Liver (tissue), 10 donors: ENCODE measurements at places on chromosomes 7 and 10. TPM values are rescaled to one million over a fixed set of nuclear protein-coding genes. Genes with fewer than 3 reads are reported as not detected.
A peak's percentile ranks its signal among the peaks of the same experiment; 100 is the strongest.

PRLHR gene
- total RNA-seq, result under 0.01 TPM

ACHE gene
- total RNA-seq, result 17.6 TPM

WIPF3 gene
- total RNA-seq, result 0.14 TPM

CRTAC1 gene
- 0.14 TPM for total RNA-seq

PIK3AP1 gene
- total RNA-seq, result 137 TPM

PSMA2 gene
- 64.2 TPM for total RNA-seq

SUV39H2 gene
- total RNA-seq, result 3.2 TPM

ICA1 gene
- 3.5 TPM for total RNA-seq

SND1 gene
- 73.9 TPM for total RNA-seq

PGAM2 gene
- 0.42 TPM for total RNA-seq

- no peak overlapping the region for H3K4me3 ChIP-seq
- no peak overlapping the region for H3K27ac ChIP-seq
Measured at GRCh38 chr10:103888113-103888841, 29.7 kb downstream of the STN1 start.

DNA sequence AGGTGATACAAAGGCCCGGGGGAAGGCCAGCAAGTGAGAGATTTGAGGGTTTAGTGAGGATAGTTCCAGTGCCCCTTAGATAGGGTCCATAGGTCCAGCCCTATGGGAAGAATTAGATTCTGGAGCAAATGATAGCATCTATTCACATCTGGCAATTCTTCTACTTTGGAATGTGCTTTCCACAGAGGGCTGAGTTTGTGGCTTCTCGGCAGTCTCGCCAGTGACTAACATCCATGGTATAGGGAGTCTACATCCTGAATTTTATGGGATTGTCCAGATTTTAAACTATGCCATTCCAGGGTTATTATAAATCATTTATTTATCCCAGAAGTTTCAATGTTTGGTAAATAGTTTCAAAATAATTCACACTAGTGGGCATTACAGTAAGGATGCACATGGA lies 207.3 kb upstream of the ADO start:
- no peaks in the 10 kb centered on the region for H3K4me1 ChIP-seq
- no peaks in the 10 kb centered on the region for H3K36me3 ChIP-seq
- no peaks in the 10 kb centered on the region for H3K27me3 ChIP-seq
- DNase-seq, result no peak
- H3K27ac ChIP-seq, result no peak overlapping the region
- no peak overlapping the region for H3K4me3 ChIP-seq

- peaks cover 4% of the 10 kb centered on the region for H3K27me3 ChIP-seq
- peaks cover 9% of the 10 kb centered on the region for H3K4me1 ChIP-seq
- peak overlapping the region; percentile 77 for H3K4me3 ChIP-seq
- no peaks in the 10 kb centered on the region for H3K36me3 ChIP-seq
- DNase-seq, result no peak
Measured at GRCh38 chr10:21174715-21175495, 277.8 kb upstream of the NEBL start.

- H3K27me3 ChIP-seq, result no peaks in the 10 kb centered on the region
- no peaks in the 10 kb centered on the region for H3K36me3 ChIP-seq
- no peak overlapping the region for H3K4me3 ChIP-seq
- H3K4me1 ChIP-seq, result no peaks in the 10 kb centered on the region
Measured at GRCh38 chr7:116446212-116446855, 53.2 kb upstream of the CAV2 start.

DNA sequence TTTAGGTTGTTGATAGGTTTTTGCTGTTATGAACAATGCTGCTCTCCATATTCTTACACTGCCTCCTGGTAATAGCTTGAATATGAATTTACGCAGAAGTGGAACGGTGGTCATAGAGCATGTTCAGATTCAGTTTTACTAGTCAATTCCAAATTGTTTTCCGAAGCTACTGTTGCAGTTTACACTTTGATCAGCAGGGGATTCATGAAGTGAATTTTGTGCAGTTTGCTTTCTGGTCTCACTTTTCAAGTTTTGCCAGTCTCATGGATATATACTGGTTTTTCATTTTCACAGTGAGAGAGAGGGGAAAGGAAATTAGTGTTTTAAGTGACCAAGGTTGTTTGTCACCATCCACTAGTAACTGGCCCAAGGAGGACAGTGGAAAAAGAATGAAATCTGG lies 171.3 kb downstream of the PRKCQ start:
- no peak overlapping the region for H3K4me3 ChIP-seq
- no peak overlapping the region for H3K27ac ChIP-seq
- no peak for DNase-seq
- no peaks in the 10 kb centered on the region for H3K27me3 ChIP-seq

- H3K27ac ChIP-seq, result peak overlapping the region; percentile 97
- DNase-seq, result no peak
- no peaks in the 10 kb centered on the region for H3K27me3 ChIP-seq
- H3K4me3 ChIP-seq, result peak overlapping the region; percentile 39
Measured at GRCh38 chr10:25017154-25017590, 760 bp downstream of the THNSL1 start.

DNA sequence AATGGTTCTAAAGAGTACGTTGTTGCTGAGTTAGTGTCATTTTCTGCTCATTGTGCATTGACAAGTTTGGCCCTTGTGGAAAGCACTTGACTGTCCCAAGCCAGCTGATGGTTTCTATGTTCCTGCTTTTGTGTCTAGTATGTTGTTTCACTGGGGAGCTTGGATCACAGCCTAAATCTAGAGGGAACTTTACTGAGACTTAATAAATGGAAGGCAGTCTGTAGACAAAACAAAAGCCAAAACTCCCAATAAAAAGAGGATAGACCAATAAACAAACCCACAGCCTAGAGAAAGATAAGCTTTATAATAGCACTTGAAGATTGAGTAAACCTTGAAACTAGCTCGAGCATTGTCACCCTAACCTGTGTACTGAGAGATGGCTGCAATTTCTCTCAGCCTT lies 196.8 kb downstream of the ADRA2A start:
- H3K4me3 ChIP-seq, result no peak overlapping the region
- H3K4me1 ChIP-seq, result no peaks in the 10 kb centered on the region
- no peak for DNase-seq
- no peak overlapping the region for H3K27ac ChIP-seq
- H3K36me3 ChIP-seq, result no peaks in the 10 kb centered on the region
- no peaks in the 10 kb centered on the region for H3K27me3 ChIP-seq

- H3K27me3 ChIP-seq, result no peaks in the 10 kb centered on the region
- no peak for DNase-seq
- H3K36me3 ChIP-seq, result no peaks in the 10 kb centered on the region
- H3K4me1 ChIP-seq, result peaks cover 6% of the 10 kb centered on the region
- no peak overlapping the region for H3K4me3 ChIP-seq
Measured at GRCh38 chr7:127910670-127911069, 120.6 kb downstream of the LRRC4 start.

- no peaks in the 10 kb centered on the region for H3K27me3 ChIP-seq
- no peak overlapping the region for H3K4me3 ChIP-seq
- H3K36me3 ChIP-seq, result no peaks in the 10 kb centered on the region
- H3K4me1 ChIP-seq, result no peaks in the 10 kb centered on the region
- DNase-seq, result no peak
- no peak overlapping the region for H3K27ac ChIP-seq
Measured at GRCh38 chr7:75621124-75621523, 117.6 kb downstream of the HIP1 start.

GRCh38 chr7:209906-210305 lies 17.5 kb downstream of the FAM20C start:
- H3K27ac ChIP-seq, result no peak overlapping the region
- no peak for DNase-seq
- peaks cover 12% of the 10 kb centered on the region for H3K36me3 ChIP-seq
- H3K4me3 ChIP-seq, result no peak overlapping the region
- peaks cover 16% of the 10 kb centered on the region for H3K4me1 ChIP-seq

GRCh38 chr7:139328375-139328774 lies 12.8 kb upstream of the FMC1 start:
- no peak for DNase-seq
- H3K4me1 ChIP-seq, result no peaks in the 10 kb centered on the region
- H3K4me3 ChIP-seq, result no peak overlapping the region
- H3K27ac ChIP-seq, result no peak overlapping the region
- no peaks in the 10 kb centered on the region for H3K36me3 ChIP-seq

DNA sequence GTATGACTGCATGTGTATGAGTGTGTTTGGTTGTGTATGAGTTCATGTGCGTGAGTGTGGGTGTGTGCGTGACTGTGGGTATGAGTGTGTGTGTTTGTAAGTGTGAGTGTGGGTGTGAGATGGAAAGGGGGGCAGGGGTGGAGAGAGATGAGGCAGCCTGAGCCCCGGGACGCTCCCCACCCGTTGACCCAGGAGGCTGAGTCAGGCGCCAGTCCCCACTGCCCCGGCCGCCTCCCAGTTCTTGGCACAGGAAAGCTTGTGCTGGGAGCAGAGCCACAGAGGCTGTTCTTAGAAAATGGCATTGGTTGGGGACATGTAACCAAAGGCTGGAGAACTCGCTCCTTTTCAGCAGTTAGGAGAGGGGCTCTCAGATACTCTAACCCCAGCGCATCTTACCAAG lies 27.8 kb upstream of the NUB1 start:
- H3K27ac ChIP-seq, result no peak overlapping the region
- no peak for DNase-seq
- H3K36me3 ChIP-seq, result no peaks in the 10 kb centered on the region

DNA sequence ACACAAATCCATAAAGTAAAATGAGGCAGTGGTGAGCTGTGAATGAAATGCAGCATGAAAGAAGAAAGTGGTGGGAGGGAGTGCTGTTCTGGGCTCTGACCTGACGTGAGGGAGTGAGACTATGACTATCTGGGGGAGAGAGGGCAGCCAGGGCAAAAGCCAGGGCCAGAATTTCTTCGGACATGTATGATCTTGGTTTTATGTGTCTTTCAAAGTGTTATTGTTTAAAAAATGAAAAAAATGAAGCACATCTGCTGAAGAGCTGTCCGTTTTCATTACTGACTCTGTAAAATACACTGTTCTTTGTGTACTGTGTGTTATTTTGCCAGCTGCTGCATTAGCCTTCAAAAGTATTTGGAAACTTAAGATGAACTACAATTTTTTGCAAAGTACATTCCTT lies 70.2 kb upstream of the KLF14 start:
- no peak overlapping the region for H3K27ac ChIP-seq
- H3K36me3 ChIP-seq, result no peaks in the 10 kb centered on the region
- no peak overlapping the region for H3K4me3 ChIP-seq
- peaks cover 1% of the 10 kb centered on the region for H3K4me1 ChIP-seq
